Thymus (tissue), 14 donors: ENCODE measurements at places on chromosomes 1 and 21. TPM values are rescaled to one million over a fixed set of nuclear protein-coding genes. Genes with fewer than 3 reads are reported as not detected.

DNA sequence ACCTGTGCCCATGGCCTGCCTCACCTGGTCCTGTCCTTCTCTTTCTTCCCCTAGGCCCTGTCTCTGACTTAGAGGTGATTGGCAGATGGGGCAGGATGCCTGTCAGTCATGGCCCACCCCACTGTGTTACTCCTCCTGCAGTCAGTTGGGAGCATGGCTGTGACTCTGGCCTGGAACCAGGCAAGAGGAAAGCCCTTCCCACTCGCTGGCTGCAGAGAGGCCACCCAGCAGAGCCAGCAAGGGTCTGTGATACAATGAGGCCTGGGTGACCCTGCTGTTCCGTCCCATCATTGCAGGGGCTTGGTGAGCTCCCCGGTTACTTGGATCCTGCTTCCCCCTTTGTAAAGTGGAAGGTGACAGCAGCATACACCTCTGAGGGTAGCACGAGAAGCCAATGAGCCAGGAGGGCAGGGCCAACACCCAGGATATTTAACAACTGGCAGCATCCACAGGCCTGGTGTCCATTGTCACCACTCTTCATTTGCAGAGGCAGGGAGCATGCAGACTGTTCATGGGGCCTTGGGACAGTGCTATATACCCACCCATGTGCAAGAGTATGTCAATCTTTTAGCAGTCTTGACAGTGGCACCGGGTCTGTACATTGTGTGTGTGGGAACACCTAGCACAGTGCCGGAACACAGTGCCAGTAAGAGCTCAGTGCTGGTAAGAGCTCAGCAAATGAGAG, 191.0 kb upstream of the C1orf174 start:
- no peak for DNase-seq

DNA sequence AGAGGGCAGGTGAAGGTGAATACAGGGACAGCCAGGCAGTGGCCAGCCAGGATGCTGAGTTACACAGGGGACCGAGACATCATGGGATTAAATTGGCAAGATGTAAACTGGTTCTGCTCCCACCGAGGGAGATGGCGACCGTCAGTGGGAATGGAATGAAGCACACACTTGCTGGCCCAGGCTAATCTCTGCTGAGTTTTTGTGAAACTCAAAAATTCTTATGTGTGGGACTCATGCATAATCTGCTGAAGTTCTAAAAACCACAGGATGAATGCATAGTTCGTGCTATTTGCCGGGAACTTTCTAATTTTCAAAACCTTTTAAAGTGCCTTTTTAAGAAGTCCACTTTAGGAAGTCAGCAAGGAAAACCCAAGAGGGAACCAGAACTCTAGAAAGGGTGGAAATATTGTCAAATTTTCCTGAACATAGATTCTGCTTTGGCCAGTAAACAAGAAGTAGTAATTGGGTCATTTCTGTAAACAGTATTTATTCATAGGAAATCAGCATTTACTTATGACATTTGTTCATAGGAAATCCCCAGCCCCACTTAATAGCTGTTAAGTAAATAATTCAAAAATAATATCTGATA, 85.4 kb upstream of the ROR1 start:
- no peak for DNase-seq

DNA sequence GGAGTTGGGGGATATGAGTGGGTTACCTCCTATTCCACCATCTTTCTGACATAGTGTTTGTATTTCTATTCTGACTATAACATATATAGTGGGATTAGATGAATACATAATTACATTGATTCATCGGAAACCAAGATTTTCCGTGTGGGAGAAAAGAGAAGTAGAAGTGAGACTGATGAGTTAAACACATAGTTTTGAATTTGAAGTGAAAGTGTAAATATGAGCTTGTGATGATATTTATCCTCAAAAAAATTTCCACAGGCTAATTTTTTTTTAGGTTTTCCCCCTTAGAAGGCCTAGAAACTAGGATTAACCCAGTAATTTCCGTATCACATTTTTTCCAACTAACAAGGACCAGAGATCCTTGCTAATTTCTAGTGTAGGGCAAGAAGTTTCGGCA, 6.9 kb downstream of the CD1B start:
- DNase-seq: no peak

GRCh38 chr1:5481889-5482288, 510.3 kb downstream of the NPHP4 start:
- no peak for DNase-seq

DNA sequence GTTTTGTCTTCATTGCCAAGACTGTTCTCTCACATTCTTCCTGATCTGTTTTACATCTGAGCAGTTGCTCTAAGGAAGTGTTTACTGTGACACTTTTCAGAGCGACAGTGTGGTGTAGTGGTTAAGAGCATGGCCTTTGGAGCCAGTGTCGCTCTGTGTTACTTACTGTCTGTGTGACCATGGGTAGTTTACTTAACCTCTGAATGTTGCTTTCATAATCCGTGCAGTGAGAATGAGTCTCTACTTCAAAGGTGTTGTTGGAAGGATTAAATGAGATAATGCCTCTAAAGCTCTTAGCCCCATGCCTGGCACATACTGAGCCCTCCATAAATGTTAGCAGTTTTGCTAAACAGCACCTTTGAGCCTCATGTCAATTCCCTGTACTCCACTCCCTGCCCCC, 35.9 kb upstream of the ZFP69B start:
- no peak for DNase-seq

DNA sequence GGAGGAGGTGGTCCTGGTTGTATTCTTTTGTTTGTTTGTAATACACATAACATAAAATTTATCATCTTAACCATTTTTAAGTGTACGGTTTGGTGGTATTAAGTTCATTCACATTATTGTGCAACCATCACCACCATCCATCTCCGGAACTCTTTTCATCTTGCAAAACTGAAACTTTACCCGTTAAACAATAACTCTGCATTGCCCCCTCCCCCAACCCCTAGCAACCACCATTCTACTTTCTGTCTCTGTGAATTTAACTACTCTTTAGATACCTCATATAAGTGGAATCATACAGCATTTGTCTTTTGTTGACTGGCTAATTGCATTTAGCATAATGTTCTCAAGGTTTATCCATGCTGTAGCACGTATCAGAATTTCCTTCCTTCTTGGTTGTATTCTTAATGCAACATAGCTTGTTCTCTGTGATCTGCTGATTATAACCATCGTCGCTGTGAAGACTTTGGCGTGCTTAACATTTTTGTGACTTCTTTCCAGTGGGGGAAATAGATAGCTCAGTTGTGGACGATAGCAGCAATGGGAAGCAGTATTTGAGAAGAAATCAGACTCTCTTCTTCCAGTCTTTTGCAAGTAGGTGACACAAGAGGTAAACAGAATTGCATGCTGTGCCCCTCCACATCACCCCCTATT, 117.5 kb upstream of the HOOK1 start:
- peak; percentile 57 for DNase-seq

DNA sequence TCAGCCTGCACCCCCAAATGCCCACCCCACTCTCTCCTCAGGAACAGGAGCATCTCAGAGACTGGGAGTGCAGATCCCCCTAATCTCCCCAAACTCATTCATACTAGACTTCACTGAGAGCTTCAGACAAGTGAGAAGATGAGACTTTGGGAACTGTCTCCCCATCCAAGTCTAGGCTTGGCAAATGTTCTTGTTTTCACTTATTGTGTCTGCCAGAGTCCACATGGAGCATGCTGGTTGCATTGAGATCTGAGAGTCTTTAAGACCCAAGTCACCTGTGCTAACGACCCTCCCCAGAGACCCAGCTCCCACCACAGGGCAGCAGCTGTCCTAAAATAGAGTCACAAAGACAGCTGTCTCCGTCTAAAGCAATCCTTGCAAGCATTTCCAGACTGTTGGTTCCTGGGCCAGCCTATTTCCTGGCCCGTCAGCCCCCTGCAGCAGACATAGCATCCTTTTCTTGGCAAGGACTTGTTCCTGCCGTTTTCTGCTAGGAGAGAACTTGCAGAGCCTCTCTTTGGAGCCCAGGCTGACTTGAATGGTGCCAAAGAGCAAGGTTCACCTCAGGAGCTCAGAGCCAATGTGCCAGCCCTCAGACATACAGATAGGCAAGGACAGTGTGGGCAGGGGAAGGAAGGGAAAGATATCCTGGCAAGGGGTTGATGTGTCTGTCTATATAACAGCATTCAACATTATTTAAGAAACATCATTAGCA, 1.9 kb upstream of the CNTN2 start:
- DNase-seq: no peak

GRCh38 chr1:78840453-78841271, 165.9 kb downstream of the ADGRL4 start:
- no peak for DNase-seq

DNA sequence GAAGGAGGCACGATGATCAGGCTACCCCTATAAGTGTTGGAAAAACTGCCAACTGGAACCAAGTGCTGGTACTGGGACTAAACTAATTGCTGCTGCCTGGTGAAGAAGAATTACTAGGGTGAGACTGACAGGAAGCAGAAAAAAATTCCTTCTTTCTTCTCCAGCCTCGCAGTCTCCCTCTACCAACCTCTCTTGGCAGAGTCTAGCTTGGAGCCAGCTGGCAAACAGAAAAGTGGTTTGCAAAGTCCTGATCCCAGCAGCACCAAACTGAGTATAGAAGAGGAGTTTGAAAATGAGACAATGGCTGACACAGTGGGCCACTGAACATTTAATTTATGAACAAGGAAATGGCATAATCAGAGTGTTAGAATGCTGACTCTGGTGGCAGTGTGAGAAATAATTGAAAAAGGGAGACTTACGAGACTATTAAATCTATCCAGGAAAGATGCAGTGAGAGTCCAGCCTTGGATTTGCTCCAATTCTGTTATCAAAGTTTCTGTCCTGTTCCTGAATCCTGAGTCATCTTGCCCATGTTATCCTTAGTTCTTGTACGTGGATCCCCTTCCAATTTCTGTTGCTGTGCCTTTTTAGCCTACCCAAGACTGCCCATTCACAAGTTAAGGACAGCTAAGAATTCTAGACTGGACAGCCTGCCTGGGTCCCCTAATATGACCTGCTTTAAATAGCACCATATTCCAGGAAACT, 23.7 kb upstream of the DISP1 start:
- DNase-seq: no peak

- DNase-seq: no peak
Observed at GRCh38 chr1:178409541-178409940, 87.2 kb downstream of the CLEC20A start.

DNA sequence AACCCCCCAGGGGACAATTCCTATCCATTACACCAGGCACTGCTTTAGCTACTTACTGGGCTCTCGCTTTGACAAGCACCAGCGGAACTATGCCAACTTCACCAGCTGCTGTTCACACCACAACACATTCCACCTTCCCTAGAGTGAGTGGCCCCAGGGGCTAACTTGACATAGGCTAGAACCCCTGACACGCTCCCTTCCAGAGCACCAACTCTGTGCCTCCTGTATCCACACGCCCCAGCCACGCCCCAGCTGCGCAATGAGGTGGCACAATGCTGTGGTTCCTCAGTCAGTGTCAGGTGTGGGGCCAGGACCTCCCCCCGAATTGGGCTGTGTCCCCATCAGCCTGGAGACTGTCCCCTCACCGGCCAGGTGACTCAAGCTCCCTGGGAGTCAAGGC, 11.7 kb upstream of the FGR start:
- no peak for DNase-seq

DNA sequence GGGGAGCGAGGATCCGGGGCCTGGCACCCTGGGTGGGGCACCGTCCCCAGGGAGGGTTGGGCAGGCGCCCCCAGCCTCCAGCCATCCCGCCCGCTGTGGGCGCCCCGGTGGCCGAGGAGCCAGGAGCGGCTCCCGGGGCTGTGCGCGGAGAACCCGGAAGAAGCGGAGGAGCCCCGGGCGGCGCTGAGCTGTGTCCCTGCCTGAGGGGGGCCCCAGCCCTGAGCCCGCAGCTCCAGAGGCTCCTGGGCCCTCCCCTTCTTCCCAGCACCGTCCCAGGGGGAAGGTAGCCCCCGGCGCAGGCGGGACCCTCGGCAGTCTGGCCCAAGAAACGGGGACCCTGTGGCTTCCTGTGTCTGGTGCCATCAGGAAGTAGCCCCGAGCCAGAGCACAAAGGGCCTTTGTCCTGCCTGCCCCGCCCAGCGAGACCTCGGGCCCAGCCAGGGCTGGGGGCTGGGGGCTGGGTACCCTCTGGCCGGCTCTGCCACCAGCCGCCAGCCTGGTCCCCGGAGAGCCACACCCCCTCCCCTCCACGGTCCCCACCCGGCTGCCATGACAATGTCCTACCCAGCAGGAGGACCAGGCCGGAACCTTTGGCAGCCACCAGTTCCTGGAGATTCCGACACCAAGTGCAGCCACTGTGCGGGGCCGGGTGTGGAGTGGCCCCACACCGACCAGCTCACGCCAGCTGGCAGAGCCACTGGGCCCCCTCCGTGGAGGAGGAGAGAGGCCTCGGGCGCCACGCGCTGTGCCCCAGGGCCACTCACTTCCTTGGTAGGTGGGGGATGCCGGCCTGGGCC, 15.6 kb upstream of the TTLL10 start:
- no peak for DNase-seq

DNA sequence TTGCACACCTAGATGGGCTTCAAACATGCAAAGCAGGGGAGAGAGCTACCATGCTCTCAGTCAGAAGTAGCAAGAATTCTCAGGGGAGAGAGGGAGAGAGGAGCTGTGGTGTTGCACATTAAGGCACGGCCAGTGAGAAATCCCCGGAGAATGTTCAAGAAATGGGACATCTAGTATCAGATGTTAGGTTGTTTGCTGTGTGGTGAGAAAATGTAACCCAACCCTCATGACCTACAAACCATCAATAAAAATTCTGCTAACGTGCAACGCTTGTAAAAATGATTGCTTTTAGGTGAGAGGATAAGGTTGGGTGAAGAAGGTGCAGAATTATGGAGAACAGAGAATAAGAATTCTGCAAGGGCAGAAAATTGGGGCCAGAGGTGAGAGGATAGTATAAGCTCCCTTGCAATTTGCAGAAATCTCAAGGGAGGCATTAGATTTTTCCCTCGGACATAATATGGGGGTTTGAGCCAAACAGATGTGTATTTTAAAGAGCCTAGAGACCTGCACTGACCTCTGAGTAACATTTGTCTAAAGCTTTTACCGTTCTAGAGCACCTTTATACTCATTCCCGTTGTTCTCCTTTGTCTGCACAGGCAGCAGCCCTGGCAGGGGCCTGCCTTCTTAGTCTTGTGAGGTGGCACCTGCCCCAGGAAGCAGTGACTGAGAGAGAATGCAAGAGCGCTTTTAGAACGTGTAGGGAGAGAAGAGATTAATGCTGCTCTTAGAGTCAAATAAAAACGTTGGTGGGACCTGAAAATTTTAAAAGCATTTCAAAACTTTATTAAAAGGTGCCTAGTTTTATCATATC, 25.4 kb upstream of the KIAA0040 start:
- DNase-seq: no peak

GRCh38 chr1:53851571-53852285, 13.6 kb upstream of the NDC1 start:
- no peak for DNase-seq

- peak; percentile 68 for DNase-seq
Observed at GRCh38 chr1:166839600-166840308, 479 bp downstream of the POGK start.

Gene E2F2
- 28.8 TPM for total RNA-seq

Gene SH2D1B
- total RNA-seq: 0.47 TPM

Gene LIN28A
- under 0.01 TPM for total RNA-seq

Gene NMNAT2
- total RNA-seq: 0.28 TPM

Gene RALGPS2
- 17.8 TPM for total RNA-seq
